Type B pancreatic cell (in vitro differentiated cells): ENCODE measurements at places on chromosomes 6 and 20.

GRCh38 chr6:99606656-99607415 lies at the start of gene PRDM13:
TSS of gene PRDM13 (plus strand) at chr6:99606833. CDS start at chr6:99607035, 202 bp downstream.
- no peak for DNase-seq
- no peaks in the 10 kb centered on the region for H3K36me3 ChIP-seq
- H3K4me1 ChIP-seq, result peaks cover 5% of the 10 kb centered on the region

- H3K4me3 ChIP-seq, result no peak overlapping the region
- H3K4me1 ChIP-seq, result peaks cover 10% of the 10 kb centered on the region
- no peaks in the 10 kb centered on the region for H3K36me3 ChIP-seq
- peaks cover 4% of the 10 kb centered on the region for H3K27me3 ChIP-seq
- no peak overlapping the region for H3K27ac ChIP-seq
Observed at GRCh38 chr6:232982-233640, 59.2 kb upstream of the DUSP22 start.

- H3K4me1 ChIP-seq, result no peaks in the 10 kb centered on the region
- H3K4me3 ChIP-seq, result no peak overlapping the region
- DNase-seq, result no peak
- H3K27ac ChIP-seq, result no peak overlapping the region
Observed at GRCh38 chr6:155364844-155365437, 50.7 kb upstream of the TFB1M start.

DNA sequence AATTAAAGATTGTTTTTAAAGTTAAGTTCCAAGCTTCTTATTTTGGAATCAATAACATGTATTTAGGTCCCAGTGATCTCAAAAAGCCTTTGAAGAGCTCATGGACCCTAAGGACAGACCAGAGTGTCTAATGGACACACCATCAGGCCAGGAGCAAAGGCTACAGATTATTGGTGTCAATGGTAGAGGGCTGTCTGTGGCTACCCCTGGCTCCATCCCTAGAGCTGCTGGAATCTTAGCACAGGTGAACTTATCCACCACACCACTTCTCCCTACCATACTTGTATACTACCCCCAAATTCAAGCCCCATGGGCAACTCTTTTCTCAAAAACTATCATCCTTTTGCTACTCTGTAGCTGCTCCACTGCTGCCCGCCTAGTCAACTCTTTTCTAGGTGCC lies 79.4 kb upstream of the BEND6 start:
- H3K4me1 ChIP-seq, result no peaks in the 10 kb centered on the region
- H3K36me3 ChIP-seq, result no peaks in the 10 kb centered on the region
- H3K27ac ChIP-seq, result no peak overlapping the region

GRCh38 chr6:91305755-91306154 lies 718.9 kb upstream of the MAP3K7 start:
- H3K27me3 ChIP-seq, result peaks cover 12% of the 10 kb centered on the region
- no peak overlapping the region for H3K27ac ChIP-seq
- no peak for DNase-seq
- no peaks in the 10 kb centered on the region for H3K36me3 ChIP-seq
- H3K4me3 ChIP-seq, result no peak overlapping the region

DNA sequence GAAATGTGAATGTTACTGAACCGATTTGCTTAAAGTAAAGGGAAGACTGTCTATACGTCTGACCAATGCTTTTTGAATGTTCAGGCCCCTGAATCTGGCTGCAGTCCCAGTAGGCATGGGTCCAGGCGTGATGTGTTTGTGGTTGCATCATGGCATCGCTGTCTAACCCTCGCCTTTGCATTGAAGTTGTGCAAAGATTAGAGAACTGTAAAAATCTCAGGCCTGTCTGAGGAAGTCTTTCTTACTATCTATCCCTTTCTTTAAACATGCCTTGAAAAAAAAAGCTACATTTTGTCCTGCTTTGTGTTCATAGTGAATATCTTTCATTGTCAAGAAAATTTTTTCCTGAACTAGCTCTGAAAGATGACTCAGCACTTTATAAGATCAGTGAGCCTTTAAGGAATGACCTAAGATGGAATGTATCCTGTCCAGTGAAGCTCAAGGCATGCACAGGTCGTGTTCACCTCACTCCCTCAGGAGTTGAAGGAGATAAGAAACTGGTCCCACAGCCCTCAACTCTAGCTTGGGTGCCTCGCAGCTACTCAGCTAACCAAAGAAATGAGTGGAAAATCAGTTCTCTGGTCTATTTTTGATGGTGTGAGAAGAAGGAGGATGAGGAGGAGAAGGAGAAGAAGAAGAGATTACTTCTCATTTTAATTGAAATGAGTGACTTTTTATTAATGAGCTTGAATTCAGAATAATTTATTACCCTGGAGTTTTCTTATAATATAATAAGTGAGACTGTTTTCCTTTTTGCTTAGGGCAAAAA lies 48.6 kb downstream of the TPD52L1 start:
- DNase-seq, result no peak
- H3K4me1 ChIP-seq, result peaks cover 48% of the 10 kb centered on the region
- peaks cover 14% of the 10 kb centered on the region for H3K36me3 ChIP-seq
- peak overlapping the region; percentile 80 for H3K4me3 ChIP-seq
- no peaks in the 10 kb centered on the region for H3K27me3 ChIP-seq
- peak overlapping the region; percentile 91 for H3K27ac ChIP-seq

DNA sequence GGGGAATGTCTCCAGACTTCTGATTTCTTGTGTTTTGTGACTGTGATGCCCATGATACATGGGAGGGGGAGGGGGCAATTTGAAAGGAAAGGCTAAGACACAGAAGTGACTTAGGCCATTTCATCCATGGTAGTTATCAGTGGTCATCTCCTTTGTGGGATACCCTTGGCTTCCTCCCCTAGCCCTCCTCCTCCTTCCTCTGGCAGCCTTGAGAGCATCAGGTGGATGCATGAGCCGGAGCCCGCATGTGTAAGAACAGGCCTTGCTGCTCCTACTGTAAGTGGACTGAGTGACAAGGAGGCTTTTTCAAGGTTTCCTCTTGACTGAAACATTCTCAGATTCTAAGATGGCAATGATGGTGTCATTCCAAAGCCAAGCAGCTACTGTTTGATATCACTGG lies 874 bp downstream of the CD83 start:
- H3K4me3 ChIP-seq, result peak overlapping the region; percentile 94
- peak overlapping the region; percentile 82 for H3K27ac ChIP-seq

DNA sequence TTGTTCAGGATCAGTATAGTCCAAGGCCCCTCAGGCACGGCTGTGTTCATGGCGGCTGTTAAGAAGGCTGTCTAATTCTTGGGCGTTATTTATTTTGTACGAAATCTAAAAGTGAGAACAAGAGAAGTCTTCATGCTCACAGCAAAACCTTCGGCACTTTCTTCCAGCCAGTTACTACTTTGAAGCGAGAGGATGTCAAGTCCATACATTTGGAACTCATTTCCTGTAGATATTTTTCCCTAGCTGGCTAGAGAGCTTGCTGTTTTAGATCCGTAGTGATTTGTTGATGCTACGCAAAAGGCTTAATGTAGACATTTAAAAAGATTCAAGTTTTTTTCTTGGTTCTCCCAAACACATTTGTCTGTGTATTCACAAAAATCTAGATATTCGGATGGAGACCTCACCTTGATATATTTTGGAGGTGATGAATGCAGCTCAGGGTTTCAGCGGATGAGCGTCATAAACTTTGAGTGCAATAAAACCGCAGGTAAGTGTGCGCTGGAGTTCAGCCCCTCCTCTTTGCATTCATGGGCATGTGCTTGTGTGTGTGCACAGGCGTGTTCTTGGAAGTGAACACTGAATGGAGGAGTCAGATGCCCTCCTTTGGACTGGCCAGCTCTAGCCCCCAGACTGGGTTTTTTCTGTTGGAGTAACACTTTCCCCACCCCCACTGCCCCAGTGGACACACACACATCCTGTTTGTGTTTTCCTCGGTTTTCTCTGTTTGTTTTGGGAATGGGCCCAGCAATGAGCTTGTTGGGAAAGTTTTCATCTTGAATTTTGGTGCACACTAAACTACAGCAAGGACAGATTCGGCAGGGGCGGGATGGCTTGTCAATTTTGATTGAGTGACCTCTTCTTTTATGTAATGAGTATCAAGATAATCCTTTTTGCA lies 65.4 kb downstream of the IGF2R start:
- peaks cover 49% of the 10 kb centered on the region for H3K36me3 ChIP-seq
- H3K4me1 ChIP-seq, result peaks cover 16% of the 10 kb centered on the region
- H3K27me3 ChIP-seq, result no peaks in the 10 kb centered on the region
- peak overlapping the region; percentile 45 for H3K27ac ChIP-seq

DNA sequence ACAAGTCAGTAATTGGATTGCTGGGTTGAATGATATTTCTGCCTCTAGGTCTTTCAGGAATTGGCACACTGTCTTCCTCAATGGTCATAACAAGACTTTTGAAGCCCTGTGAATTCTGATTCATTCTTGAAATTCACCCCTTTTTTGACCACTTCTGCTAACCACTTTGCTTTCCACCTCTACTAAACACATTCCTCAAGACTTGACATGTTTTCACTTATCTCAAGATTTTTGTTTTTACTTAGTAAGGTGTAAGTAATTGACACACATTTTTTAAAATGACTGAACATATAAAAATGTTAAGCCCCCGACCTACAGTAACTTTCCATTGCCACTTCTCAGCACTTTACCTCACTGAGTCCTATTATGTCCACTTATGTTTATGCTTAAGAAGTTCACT lies 239.1 kb downstream of the GRM1 start:
- no peak for DNase-seq
- H3K27ac ChIP-seq, result no peak overlapping the region
- no peaks in the 10 kb centered on the region for H3K36me3 ChIP-seq

- H3K27ac ChIP-seq, result no peak overlapping the region
- DNase-seq, result no peak
- H3K4me3 ChIP-seq, result no peak overlapping the region
- peaks cover 10% of the 10 kb centered on the region for H3K36me3 ChIP-seq
Observed at GRCh38 chr20:50953821-50954220, 4.5 kb downstream of the DPM1 start.

DNA sequence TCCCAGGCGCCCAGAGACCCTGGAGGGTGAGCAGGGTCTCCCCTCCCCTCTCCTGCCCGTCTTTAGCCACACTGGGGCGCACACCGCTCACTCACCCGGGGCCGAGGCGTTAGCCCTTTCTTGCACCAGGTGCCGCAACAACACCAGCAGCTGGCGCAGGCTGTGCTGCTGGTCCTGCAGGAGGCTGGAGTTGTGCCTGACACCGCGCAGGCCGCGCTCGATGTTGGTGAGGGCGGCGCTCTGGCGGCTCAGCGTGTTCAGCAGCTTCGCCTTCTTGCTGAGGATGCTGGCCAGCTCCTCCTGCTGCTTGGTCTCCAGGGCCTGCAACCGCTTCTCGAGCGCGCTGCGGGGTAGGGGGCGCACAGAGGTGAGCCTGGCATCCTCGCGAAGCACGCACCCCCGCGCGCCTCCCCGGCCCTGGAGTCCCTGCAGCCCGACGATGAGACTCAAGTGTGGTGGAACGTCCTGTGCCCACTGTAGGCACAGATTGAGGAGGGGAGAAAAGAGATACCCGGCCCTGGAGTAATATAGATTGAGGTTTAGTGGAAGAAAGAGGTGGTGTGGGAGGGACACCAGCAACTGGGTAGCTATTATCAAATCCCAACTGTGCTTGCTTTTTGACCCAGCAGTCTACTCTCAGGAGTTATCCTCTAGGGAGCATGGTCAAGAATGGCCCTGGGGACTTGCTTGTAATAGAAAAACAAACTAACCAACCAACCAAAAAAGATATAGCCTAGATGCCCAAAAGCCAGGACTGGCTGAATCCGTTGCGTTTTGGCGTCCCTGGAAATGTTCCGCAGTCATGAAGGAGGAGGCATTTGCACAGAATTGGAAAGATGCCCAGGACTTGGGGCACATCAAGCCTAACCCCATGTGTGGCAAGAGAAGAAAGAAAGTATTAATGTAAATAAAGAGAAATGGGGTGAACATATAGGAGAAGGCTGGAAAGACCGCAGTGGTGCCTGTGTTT lies 30.9 kb downstream of the ANGPT4 start:
- H3K36me3 ChIP-seq, result no peaks in the 10 kb centered on the region
- no peak overlapping the region for H3K27ac ChIP-seq
- no peaks in the 10 kb centered on the region for H3K4me1 ChIP-seq
- H3K4me3 ChIP-seq, result no peak overlapping the region
- DNase-seq, result no peak

DNA sequence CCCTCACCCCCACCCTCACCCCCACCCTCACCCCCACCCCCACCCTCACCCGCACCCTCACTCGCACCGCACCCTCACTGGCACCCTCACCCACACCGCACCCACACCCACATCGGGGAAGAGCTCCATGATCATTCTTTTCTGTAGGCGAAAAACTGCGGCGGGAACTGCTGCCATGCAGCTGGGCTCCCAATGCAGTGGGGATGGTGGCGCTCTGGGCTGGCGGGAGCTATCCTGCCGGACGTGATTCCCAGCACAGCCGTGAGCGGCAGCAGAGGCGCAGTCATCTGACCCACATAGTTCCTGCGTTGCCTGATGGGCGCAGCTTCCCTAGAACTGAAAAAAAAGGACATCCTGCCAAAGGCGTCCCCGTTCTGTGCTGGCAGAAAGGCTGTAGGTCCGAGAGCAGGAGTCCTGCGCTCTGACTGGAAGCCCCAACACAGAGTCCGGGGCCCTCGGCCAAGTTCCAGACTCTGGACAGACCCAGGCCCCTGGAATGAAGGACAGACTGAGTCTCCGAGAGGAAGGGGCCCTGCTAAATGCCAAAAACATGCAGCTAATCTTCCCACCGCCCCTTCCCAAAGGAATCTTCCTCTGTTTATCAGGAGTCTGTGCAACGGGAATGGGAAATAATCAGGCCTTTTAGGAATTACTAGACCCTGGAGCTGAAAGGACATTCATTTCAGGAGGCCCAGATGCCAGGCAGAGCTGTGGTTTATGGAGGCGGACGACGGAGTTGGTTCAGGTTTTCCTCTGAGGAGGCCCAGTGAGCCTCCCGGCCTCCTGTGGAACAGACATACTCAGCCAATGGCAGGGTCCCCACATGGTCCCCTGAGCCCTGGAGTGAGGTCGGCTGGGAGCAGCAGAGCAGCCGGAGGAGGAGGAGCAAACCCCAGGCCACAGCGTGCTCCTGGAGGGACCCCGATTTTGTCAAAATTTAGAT lies 14.1 kb upstream of the TCFL5 start:
- peaks cover 3% of the 10 kb centered on the region for H3K27me3 ChIP-seq
- peak overlapping the region; percentile 87 for H3K27ac ChIP-seq
- H3K4me3 ChIP-seq, result peak overlapping the region; percentile 82
- peaks cover 19% of the 10 kb centered on the region for H3K4me1 ChIP-seq
- no peaks in the 10 kb centered on the region for H3K36me3 ChIP-seq
- peak; percentile 82 for DNase-seq

DNA sequence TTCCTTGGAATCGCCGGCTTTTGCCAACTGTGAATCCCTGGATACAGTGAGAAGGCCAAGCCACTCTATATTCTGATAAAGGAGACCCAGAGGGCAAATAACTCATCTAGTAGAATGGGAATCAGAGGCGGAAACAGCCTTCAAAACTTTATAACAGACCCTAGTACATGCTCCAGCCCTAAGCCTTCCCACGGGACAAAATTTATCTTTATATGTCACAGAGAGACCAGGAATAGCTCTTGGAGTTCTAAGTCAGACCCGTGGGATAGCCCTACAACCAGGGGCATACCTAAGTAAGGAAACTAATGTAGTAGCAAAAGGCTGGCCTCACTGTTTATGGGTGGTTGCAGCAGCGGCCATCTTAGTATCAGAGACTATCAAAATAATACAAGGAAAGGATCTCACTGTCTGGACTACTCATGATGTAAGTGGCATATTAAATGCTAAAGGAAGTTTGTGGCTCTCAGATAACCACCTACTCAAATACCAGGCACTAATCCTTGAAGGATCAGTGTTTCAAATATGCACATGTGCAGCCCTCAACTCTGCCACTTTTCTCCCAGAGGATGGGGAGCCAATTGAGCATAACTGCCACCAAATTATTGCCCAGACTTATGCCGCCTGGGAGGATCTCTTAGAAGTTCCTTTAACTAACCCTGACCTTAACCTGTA lies 29.5 kb downstream of the CEP85L start:
- H3K4me3 ChIP-seq, result no peak overlapping the region
- H3K36me3 ChIP-seq, result peaks cover 23% of the 10 kb centered on the region
- no peaks in the 10 kb centered on the region for H3K27me3 ChIP-seq
- no peak for DNase-seq

GRCh38 chr6:16903470-16903869 lies 142.2 kb upstream of the ATXN1 start:
- H3K27me3 ChIP-seq, result peaks cover 4% of the 10 kb centered on the region
- no peaks in the 10 kb centered on the region for H3K36me3 ChIP-seq
- DNase-seq, result no peak
- H3K4me3 ChIP-seq, result no peak overlapping the region
